ENCODE measurements at places on chromosomes 13 and 19.

DNA sequence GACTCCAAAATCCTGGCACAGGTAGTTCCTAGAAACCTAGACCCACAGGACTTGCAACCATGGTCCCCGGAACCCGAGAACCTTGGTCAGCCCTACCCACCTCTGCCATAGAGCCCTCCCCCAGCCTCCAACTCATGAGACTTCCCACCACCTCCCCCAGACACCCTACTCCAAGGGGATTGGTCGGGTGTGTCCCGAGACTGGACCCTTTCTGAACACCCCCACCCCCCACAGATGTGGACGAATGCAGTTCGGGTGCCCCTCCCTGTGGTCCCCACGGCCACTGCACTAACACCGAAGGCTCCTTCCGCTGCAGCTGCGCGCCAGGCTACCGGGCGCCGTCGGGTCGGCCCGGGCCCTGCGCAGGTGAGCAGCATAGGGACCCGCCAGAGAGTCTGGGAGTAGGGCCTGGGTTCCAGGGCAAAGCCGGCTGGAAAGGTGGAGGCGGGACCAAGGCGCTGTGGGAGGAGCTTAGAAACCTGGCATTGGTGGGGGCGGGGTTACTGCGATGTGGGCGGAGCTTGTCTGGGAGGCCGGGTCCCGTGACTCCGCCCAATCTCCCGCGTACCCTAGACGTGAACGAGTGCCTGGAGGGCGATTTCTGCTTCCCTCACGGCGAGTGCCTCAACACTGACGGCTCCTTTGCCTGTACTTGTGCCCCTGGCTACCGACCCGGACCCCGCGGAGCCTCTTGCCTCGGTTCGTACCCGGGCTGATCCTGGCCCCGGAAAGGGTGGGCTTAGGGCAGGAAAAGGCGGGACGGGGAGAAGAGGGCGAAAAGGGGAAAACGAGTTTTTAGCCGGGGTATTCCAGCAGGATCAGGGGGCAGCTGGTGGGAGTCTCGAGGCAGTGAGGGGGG lies 11.9 kb downstream of the LTBP4 start:
- DNase-seq: no peak

DNA sequence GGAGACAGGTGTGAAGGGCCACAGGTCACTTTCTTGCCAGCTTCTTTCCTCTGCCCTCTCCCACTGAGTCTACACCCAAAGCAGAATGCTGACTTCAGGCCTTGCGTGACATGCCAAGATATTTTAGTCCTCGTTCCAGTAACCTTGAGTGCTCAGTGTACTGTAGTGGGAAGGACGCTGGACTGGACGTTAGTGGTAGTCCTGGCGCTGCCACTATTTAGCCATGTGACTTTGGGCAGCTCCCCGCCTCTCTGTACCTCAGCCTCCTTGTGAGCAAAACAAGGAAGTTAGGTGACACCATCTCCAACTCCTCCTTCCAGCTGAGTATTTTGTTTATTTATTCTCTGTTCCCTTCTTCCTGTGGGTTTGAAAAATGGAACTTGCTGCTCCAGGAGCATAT lies 86.1 kb downstream of the FRY start:
- DNase-seq: no peak

DNA sequence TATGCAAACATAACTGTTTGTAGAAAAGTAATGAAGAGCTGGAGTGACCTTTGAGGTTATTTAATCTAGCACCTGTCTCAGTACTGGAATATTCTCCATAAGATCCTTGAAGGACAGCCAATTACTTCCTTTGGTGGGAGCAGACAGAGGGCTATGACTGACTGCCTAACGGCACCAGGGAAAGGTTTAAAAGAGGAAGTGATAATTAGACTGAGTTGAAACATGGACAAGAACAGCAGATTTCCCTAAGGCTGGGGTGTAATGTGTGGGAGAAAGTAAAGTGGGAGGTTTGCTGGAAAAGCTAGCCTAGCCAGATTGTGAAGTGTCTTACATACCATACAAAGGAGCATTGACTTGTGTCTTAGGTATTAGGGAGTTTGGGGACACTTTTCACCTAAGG lies 191.3 kb upstream of the PCDH9 start:
- DNase-seq: no peak

DNA sequence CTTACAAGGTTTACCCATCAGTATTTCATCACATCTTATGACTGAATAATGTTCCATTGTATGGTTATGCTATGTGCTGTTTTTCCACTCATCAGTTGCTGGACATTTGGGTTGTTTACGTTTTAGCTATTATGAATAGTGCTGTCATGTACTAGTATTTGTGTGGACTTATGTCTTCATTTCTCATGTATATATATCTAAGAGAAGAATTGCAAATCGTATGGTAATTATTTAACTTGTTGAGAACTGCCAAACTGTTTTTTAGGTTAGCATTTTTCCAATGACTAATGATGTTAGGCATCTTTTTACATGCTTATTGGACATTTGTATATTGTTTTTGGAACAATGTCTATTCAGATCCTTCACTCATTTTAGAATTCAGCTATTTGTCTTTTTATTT lies 368.3 kb downstream of the LMO7 start:
- no peak for DNase-seq

GRCh38 chr13:84207509-84207908 lies 325.2 kb upstream of the SLITRK1 start:
- no peak for DNase-seq

DNA sequence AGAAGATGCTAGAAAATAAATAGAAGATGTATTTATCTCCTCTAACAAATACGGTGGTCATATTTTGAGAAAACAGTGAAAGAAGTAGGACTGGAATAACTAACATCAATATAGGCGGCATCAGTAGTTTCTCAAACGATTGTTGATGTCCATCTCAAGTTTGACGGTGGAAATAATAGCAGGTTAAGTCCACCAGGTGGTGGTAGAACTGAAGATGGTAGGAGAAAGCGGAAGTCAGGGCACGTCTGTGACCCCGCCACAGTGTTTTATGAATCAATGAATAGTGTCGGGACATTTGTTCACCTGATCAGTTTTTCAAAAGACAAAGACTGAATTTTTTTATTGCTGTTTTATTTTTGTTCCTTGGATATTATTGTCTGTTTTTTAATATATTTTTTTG lies 706.4 kb upstream of the SLC10A2 start:
- no peak for DNase-seq

DNA sequence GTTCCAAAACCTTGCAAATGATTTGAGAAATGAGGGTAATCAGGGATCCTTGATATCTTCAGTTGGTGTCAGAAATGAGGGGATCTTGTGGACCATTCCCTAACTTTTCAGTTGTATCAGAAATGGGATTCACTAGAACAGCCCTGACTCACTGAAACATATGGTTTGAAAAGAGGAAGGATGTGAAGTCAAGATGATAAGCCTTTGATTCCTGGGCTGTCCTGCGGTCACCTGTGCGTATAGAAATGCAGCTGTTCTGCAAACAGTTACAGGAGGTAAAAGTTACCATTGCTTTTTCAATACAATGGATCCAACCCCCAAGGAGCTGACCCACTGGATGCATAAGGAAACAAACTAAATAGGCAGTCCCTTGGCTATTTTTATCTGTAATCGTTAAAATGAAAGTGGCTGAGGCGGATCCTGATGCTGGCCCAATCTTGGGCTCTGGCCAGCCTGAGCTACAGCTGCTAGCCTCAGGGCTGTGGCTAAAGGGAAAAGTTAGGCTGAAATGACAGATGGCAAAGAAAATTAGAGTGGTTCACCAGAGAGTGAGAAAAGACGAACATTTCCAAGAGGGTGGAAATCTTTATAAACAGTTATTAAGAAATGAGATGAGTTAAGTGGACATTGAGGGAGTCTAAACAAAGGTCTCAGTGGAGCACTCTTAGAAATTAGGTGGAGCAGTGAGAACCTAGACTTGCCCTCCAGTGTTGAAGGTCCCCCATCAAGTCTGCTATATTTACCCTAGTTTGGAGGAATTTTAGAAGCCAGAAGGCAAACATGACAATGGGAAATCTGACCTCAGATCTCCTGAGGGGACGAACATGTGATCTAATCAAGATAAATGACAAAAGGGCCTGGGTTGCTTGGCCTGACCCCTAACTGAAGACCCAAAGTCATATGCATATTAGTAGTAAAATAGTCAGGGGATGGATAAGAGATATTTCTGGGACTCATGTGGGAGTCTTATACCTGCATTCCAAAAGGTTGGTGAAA lies 7.6 kb downstream of the SIGLECL1 start:
- DNase-seq: no peak

DNA sequence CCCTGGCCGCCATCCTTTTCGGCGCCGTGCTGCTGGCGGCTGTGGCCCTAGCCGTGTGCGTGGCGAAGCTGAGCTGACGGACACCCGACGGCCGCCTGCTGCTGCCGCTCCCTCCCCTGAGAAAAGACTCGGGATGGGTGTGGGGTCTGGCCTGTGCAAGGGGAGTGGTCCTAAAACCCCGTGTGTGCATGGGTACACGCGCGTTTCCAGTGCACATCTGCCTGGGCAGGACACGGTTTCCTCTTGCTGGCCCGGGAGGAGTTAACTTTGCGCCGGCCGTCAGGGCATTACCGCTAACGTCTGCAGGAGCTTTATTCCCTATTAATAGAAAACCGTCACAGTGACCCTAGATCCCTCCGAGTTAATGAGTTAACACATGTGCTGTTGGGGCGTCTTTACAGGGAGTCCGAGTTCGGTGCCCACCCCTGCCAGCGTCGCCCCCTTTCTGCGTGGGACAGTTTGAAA lies 1.3 kb downstream of the RGS9BP start:
- DNase-seq: no peak

GRCh38 chr13:101614491-101614890 lies 162.0 kb downstream of the ITGBL1 start:
- no peak for DNase-seq

DNA sequence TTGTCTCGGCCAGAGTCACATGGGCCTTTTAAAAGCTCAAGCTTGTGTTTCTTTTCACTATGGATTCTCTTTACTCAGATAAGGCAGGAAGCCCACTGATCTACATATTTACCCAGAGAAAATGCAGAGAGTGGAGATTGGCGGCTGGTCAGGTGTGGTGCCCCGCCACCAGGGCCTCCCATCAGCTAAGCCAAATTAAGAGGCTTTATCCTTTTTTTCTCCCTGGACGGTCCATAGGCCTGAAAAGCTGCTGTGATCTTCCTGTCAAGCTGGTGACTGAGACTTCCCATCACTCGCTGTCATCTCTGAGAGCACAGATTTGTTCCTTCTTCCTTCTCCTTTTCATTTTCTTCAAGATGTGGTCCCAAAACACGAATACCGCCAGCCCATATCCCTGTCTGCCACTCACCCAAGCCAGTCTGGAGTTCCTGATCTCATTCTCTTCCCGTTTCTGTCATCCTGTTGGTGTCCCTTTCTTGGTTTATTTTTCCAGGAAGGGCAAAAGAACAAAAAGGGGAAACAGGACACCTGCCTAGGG lies 1.9 kb downstream of the SAFB start:
- no peak for DNase-seq

- peak; percentile 32 for DNase-seq
Observed at GRCh38 chr13:32811297-32811800, 204.9 kb upstream of the KL start.

DNA sequence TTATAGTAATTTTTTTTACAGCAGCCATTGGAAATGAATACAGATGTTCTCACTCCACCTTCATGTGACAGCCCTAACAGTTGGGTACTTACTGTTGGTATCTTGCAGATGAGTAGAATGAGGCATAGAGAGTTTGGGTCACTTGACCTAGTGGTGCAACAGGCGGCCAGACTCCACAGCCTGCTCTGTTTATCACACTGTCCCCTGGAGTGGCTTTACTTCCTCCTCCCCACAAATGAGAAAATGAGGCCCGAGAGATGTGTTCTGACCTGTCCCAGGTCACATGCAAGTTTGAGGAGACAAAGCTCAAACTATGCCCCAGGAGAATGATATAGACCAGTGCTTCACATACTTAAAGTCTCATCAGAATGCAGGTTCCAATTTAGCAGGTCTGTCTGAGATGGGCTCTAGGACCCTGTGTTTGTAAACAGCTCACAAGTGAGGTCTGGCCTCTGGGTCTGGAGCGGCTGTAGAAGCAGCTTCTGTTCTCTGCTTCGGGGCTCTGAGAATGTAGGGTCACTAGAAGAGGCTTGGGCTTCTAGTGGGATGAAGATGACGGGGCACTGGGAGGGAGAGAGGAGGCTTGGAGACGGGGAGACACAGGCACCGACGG lies 37.4 kb upstream of the RCBTB2 start:
- no peak for DNase-seq

- DNase-seq: no peak
Observed at GRCh38 chr13:111555903-111556302, 235.5 kb downstream of the TEX29 start.

- DNase-seq: peak; percentile 67
Observed at GRCh38 chr13:37681281-37682032, 82.9 kb upstream of the POSTN start.

DNA sequence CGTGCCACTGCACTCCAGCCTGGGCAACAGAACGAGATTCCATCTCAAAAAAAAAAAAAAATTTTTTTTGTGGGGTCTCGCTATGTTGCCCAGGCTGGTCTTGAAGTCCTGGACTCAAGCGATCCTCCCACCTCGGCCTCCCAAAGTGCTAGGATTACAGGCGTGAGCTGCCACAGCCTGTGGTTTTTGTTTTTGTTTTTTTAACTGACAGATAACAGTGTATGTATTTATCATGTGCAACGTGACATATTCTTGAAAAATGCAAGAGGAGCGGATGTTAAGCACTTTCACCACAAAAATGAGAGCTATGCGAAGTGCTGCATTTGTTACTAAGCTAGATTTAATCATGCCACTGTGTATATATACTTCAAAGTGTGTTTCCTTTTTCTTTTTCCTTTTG lies 49.0 kb downstream of the ARHGEF18 start:
- peak; percentile 47 for DNase-seq

DNA sequence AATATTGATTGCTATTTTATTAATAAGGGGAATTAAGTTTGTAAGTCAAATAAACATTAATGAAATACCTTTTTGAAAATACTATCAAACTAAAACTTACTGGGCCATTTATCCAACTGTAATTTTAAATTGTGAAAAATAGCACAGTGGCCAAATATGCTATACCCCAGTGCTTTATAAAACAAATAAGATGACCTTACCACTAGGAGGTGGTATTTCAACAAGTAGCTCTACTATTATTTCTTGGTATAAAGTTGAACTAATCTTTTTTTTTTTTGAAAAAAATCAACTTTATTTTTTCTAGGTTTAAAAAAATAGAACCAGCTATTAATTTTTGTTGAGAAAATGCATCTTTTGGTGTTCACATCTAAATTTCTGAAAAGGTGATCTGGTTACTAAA lies 14.7 kb downstream of the LACC1 start:
- DNase-seq: no peak

DNA sequence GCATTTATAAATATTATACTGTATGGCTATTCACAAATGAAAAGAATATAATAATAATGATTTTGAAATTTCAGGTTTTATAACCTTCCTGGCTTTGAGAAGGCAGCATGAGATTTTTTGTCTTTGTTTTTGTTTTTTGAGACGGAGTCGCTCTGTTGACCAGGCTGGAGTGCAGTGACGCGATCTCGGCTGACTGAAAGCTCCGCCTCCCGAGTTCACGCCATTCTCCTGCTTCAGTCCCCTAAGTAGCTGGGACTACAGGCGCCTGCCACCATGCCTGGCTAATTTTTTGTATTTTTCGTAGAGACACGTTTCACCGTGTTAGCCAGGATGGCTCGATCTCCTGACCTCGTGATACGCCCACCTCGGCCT lies 64.1 kb downstream of the ZNF429 start:
- no peak for DNase-seq

GRCh38 chr13:44425041-44425814 lies 51.6 kb downstream of the SERP2 start:
- DNase-seq: no peak

Data from GM04504 (cell line).